ENCODE measurements at places on chromosomes 7 and 10.

GRCh38 chr10:27794157-27794556 lies 48.5 kb upstream of the MKX start:
- no peak for DNase-seq

DNA sequence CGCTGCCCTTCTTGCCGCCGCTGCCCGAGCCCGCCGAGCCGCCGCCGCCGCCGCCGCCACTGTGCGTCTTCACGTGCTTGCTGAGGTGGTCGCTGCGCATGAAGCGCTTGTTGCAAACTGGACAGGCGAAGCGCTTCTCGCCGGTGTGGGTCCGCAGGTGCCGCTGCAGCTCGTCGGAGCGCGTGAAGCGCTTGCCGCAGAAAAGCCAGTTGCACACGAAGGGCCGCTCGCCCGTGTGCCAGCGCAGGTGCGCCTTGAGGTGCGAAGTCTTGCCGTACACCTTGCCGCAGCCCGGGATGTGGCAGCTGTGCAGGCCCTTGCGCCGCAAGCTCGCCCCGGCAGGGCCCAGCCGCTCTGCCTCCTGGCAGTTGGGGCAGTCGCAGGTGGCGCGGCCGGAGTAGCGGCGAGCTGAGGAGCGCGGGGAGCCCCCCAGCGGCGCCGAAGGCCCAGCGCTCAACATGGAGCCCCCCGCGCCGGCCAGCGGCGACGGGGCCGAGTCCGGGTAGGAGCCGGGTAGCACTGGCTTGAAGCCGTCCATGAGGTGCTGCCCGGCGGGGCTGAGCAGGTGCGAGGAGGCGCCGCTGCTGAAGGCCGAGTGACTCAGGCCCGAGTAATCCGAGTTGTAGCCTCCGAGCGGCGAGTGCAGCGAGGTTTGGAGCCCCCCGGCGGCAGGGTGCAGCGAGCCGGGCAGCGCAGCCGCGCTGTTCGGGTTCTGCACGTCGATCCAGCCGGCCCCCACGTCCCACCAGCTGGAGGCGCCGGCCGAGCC lies 2.1 kb downstream of the SP8 start:
- no peak for DNase-seq

- no peak for DNase-seq
These were observed 37.5 kb upstream of the PFKFB3 start for GRCh38 chr10:6165221-6165725.

GRCh38 chr10:9357471-9357870 lies 1303.0 kb downstream of the GATA3 start:
- DNase-seq: no peak
